LoVo (cell line): ENCODE measurements at places on chromosomes 5 and 9.

- no peak for DNase-seq
Measured at GRCh38 chr5:83368835-83369234, 102.7 kb upstream of the VCAN start.

DNA sequence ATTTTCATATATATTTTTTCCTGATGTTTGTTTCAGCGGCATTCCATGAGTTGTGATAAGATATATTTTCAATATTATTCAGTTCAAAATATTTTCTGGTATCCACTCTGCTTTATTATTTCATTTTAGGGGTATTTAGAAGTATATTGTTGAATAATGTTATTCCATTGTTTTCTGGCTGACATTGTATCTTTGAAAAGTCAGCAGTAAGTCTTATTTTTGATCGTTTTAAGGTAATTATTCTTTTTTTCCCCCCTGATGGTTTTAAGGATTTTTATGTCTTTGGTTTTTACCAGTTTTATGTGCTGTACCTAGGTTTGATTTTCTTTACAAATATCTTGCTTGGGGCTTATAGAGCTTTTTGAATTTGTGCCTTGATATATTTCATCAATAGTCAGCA, 6.6 kb upstream of the GLRA1 start:
- DNase-seq: no peak

- no peak for DNase-seq
Measured at GRCh38 chr9:109972026-109972882, 192.3 kb downstream of the PALM2AKAP2 start.

GRCh38 chr9:36037549-36038122, 923 bp downstream of the RECK start:
- no peak for DNase-seq

DNA sequence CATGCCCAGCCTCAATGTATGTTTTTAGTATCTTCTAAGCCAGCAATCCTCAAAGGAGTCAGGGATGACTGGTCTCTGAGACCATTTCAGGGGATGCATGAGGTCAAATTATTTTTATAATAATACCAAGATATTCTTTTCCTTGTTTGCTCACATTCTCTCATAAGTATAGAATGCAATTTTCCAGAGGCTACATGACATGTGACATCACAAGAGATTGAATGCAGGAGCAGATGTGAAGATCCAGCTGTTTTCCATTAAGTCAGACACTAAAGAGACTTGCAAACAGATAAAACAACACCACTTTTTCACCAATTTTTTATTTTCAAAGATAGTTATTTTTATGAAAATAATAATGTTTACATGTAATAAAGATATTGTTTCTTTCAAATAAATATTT, 22.0 kb upstream of the FREM1 start:
- DNase-seq: no peak

- no peak for DNase-seq
Measured at GRCh38 chr5:97420646-97421045, 237.6 kb upstream of the RIOK2 start.

DNA sequence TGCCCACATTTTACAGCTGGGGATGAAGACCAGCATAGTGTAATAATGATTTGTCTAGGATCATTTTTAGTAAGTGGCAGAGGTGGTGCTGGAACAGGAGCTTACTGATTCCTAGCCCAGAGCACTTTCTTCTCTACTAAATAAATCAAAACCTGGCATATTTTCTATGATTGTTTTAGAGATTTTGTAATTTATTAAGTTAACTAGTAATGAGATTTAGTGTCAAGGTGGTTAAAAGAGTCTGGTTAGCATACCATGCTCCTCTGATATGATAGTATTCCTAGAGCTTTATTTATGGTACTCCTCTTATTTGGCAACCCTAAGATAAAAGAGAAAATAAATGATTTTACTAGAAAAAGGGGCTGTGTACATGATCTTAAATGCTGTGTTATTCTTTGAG, 604.0 kb downstream of the ISL1 start:
- DNase-seq: no peak

GRCh38 chr5:142829801-142830220, 59.6 kb downstream of the ARHGAP26 start:
- no peak for DNase-seq

DNA sequence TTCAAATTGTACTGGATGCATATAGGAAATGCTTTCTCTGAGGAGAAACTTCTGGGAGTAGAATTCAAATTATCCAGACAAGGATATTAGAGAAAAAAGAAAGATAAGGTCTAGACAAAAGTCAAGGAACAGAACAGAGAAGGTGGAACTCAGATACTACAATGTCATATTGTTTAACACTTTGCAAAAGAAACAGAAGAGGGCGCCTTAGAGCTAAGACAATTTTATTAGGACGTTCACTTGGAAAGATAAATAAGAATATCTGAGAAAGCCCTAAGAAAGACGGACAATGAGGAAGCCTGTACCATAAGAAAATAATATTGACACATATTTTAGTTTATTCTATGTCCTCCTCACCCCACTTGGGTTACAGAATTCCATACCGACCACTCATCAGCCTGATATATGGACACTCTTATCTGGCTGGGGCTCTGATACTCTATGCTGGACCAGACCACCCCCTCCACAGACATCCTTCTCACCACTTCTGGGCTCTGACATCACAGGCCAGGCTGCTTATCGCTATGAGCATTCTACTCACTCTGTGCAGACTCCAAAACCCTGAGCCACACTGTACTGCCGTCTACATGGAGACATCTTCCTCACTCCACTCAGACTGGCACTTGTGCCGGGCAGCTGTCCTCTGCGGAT, 9.1 kb upstream of the AK3 start:
- peak; percentile 30 for DNase-seq

GRCh38 chr9:133709691-133710571, 28.2 kb downstream of the SARDH start:
- no peak for DNase-seq

GRCh38 chr9:94153905-94154304, 69.6 kb downstream of the PTPDC1 start:
- DNase-seq: no peak

DNA sequence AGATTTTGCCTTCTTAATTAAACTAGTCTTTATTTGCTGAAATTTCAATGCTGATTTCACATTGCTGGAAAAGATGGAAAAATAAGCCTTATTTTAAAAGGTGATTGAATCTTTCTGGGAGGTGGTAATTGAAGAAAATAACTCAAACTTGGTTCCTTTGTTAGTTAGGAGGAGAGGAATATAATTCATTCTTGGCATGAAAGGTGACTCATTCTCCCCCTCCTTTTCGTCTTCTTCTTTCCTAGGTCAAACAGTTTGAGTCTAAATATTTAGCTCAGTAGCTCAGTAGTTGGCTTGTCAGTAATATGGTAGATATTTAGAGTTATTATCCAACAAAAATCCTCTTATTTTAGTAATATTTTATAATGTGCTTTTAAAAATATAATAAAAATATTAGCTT, 353.9 kb upstream of the MEF2C start:
- DNase-seq: no peak

DNA sequence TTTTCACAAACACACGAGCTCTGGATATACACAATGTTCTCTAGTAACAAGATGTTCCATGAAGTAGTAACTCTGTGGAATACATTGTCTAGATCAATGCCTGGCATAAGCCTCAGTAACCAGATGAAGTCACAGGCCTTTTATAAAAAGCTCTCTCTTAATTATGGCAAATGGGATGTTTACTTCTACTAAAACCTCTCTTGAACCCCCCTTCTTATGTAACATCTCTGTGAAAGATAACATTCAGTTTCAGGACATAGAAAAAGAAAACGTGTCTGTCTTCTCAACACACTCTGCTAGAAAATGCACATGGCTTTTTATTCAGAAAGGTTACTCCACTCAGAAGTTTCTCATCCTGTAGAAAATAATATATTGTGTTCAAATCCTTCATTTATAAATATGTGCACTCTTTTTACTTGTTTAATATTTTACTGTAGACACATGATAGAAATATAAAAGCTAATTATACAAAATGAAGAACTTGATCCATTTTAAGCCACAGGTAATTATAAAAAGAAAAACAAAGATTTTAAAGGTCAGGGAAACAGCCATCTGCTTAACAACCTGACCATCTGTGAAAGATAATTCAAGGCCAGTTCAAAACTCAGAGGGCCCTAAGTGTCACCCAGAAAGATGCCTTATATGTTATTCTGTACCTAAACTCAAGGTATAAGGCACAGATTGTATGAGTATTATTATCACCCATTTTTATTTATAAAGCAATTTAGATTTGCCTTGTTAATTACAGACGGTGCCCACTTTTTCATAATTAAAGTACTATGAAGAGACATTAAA, 812.0 kb downstream of the CDH18 start:
- no peak for DNase-seq

DNA sequence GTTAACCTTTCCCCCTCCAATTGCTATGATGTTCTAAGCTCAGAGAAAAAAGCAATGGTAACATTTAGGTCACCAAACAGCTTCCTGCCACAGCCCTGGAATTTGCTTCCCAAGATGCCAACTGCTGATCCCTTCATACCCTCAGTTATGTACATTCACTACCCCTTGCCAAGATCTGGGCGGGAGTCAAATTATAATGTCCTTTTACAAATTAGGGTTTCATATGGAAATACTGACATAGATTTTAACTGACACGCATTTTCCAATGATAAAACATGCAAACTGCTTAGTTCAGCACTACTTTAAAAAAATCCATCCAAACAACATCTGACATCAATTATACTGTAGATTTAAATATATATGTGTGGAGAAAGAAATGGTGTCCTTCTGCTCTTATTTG, 5.0 kb downstream of the LOX start:
- no peak for DNase-seq

GRCh38 chr5:128791312-128791711, 174.0 kb upstream of the SLC27A6 start:
- no peak for DNase-seq

DNA sequence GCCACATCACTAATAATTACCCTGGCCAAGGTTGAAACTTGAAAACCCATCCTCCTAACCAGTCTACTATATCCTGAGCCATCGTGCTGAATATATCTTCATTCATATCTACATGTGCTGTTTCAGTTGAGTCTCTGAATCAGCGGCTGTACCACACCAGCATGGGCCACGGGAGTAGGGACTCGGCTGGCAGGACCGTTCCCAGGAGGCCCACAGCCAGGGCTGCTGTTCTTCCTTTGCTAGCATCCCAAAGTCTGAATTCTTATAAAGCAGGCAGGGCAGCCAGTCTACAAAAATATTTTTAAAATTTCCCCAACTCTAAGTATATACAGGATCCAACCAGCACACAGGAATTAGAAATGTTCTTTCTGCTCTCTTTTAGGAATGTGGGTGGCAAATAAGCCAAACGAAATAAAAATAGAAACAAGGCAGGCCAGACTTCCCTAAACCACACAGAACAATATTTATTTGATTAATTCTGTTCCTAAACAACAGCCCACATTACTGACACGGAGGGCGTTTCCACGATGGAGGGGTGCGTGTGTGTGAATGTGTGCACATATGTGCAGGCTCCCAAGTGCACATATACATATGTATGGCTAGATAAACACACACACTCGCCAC, 42.8 kb upstream of the EQTN start:
- no peak for DNase-seq

DNA sequence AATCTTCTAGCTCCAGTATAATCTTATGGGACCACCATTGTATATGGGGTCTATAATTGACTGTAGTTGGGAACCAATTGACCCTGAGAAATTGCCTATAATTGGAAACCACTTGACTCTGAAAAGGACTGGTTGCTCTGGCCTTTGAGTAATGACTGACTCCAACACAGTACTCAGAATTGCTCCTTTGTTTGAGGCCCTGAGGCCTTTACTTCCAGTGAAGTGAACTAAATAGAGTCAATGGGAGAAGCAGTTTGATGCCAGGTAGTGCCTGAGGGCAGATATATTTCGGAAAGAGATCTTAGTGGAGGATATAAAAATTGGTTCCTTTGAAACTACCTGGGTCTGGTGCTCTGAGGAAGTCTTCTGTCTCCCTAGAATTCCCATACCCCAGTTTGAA, 16.0 kb upstream of the TMEM171 start:
- no peak for DNase-seq
